Activated T-cell treated with anti-CD3 and anti-CD28 coated beads, Interleukin-2, amount 50 U/mL, for 4 hours (primary cell): ENCODE measurements at places on chromosomes 5 and 9. TPM values are rescaled to one million over a fixed set of nuclear protein-coding genes. Genes with fewer than 3 reads are reported as not detected.

TMEM174 gene
- total RNA-seq = not detected

DNA sequence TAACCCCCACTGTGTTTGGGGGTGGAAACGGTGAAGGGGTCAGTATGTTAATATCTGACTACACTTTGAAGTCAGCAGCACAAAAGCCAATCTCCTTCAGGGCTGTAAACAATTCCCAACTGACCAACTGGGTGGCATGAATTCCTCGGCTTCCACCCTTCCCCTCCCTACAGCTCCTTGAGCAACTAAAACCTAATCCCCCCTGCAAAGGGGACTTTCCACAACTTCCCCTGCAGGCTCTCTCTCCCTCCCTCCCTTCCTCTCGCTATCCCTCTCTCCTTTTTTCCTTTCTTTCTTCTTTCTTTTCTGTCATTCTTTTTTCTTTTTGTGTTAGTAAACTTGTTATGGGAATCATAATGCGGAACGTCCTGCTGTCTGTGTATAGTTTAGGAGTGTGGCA, 65.1 kb upstream of the PTCH1 start:
- no peak for DNase-seq

- no peak for DNase-seq
These were observed 38.0 kb downstream of the KIF24 start for GRCh38 chr9:34291023-34291422.

GRCh38 chr5:74810915-74811314, 43.9 kb downstream of the NSA2 start:
- DNase-seq = no peak
